ENCODE measurements at places on chromosomes 1 and 21.

DNA sequence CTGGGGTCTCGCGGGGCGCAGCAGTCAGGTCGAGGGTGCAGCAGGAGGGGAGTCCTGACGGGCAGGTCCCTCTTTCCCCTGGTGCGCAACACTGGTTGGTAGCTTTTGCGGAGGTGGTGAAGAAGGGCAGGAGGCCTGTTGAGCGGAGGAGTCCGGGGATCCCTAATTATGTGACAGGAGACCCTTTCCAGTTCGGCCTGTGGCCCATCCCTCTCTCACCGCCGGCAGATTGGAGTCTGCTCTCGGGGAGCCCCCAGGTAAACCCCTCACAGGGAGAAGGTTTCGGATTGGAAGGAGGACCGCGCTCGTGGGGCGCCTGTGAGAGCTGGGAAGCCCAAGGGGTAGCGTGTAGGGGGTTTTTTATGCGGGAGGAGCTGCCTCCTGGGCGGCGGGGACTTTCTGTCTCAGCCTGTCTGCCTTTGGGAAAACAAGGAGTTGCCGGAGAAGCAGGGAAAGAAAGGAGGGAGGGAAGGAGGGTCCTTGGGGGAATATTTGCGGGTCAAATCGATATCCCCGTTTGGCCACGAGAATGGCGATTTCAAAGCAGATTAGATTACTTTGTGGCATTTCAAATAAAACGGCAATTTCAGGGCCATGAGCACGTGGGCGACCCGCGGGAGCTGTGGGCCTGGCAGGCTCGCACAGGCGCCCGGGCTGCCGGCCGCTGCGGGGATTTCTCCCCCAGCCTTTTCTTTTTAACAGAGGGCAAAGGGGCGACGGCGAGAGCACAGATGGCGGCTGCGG lies 9.5 kb downstream of the SIM2 start:
- no peak for DNase-seq

DNA sequence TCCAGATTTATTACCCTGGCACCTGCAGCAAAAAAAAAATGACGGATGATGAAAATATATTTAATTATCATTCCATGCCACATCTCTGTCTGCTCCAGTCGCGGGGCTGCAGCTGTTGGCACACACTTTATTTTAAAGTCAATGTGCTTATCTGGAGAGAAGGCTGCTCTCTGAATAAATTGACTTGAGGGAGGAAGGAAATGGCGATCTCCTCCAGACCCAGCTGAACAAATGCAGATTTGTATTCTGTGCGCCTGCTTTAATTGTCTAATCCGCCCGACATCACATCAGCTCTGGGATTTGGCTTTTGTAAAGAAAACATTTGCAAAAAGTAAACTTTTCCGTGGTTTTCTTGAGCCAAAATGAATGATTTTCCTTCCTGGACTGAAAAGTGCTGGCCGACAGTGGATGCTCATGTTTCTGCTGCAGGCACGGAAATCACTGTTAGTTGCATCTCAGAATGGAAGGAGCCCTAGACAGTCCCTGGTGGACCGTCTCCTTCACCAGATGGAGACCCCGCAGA lies 150.2 kb downstream of the CAMTA1 start:
- DNase-seq = no peak

DNA sequence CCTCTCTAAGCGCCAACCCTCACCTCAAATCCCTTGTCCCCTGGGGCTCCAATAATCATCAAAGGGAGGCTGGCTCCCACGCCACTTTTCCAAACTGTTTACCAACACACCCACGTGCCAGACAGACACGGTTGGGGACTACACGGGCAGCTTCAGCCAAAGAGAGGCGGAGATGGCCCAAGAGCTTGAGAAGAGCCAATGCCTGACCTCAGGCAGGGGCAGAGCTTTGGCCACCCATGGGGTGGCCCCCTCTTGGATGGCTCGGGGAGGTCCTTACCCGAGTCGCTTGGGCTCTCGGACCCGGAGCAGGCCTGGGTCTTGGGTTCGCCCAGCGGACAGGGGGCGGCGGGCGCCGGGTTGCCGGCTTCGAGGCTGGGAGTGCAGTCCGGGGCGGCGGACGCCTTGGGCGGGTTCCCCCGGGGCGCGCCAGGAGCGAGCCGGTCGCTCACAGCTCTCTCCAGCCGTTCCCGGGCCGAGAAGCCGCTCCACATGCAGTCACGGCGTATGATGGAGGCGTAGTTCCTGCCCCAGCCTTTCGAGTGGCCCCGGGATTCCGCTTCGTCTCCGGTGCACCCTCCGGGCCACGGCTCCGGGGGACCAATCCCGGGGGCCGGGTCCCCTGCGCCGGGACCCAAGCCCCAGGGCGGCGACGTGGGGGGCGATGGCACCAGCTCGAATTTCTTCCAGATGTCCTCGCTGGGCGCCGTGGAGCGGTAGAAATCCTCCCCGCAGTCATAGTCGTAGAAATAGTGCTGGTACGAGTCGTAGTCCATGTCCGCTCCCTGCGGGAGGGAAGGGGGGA lies 854 bp downstream of the MYCL start:
- DNase-seq = no peak

DNA sequence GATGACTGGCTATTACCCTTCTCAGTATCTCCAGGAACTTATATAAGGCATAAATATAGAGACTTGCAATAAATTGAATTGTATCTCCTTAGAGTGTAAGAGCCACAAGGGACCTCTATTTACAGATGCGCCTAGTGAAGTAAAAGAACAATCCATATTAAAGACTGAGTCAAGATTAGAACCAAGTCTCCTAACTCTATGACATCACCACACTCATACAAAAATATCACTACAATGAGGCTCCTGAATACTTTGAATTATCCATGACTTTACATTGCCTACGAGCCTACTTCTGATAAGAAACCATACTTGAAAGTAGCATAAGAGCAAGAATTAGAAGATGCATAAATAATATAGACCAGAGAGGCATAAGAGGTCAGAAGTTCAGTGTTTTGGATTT lies 18.8 kb downstream of the DPYD start:
- DNase-seq = no peak

GRCh38 chr1:81225789-81226602 lies 574.7 kb upstream of the ADGRL2 start:
- DNase-seq = no peak

GRCh38 chr1:199084293-199084692 lies 445.5 kb downstream of the PTPRC start:
- no peak for DNase-seq

DNA sequence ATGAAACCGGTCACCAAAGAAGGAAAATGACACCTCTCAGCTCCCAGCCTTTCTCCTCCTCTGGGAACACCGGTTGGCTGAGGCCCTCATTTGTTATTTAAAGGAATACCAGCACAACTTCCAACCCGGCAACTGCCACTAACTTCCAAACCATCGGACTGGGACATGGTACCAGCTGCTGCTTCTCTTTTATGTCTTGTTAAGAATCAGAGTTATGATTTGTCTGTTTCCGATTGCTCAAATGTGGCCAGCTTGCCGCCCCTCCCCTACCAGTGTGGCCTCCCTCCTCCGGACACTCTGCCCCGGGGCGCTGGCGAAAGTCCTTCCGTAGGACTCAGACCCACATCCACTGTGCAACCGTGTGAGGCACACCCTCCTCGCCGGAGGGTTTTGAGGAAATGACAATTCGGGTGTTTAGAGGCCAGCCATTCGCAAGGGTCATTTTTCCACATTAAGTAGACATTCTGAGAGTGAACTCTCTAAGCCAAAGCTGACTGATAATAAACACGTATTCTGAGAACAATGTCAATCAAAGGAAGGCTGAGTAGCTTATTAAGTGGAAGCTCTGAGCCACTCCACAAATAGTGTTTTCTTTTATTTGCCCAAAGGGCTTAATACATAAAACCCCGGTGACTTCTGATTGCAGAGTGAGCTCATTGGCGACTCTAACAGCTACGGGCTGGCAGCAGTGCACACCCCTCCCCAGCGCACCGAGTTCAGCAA lies 5.5 kb downstream of the RIPK4 start:
- no peak for DNase-seq

DNA sequence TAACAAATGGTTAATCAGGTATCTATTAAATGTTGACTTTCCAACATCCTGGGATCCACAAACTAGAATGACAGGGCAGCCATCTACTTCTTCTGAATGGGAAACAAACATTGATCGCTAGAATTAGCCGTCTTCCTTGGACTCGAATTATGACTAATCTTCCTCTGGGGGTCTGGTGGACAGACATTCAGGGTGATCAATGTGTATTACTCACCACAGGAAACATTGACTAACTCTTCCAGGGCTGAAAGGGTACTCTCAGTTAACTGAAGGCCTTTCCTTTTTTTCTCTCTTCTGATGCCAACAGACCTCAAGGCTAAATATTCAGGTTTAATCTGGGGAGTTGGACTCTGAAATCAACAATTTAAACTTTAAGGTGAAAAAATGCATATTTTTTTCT lies 9.5 kb downstream of the NOL9 start:
- DNase-seq = no peak

DNA sequence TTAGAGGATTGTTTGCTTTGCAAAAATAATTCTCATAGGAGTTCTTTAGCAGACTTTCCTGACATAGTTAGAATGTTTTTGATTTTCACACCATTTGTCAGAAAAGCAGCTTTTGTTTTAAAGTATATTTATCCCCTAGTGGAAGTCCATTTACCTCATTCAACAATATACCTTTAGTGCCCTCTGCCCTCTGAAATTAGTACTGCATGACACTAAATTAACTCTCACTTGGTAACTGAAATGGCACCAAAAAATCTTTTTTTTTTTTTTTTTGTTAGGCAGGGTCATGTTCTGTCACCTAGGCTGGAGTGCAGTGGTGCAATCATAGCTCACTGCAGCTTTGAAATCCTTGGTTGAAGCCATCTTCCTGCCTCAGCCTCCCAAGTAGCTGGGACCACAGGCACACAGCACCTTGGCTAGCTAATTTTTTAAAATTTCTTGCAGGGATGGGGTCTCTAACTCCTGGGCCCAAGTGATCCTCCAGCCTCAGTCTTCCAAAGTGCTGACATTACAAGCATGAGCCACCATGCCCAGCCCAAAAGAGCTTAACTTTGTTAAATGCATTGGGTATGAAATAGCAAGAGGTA lies 13.6 kb downstream of the LRRC42 start:
- DNase-seq = no peak

DNA sequence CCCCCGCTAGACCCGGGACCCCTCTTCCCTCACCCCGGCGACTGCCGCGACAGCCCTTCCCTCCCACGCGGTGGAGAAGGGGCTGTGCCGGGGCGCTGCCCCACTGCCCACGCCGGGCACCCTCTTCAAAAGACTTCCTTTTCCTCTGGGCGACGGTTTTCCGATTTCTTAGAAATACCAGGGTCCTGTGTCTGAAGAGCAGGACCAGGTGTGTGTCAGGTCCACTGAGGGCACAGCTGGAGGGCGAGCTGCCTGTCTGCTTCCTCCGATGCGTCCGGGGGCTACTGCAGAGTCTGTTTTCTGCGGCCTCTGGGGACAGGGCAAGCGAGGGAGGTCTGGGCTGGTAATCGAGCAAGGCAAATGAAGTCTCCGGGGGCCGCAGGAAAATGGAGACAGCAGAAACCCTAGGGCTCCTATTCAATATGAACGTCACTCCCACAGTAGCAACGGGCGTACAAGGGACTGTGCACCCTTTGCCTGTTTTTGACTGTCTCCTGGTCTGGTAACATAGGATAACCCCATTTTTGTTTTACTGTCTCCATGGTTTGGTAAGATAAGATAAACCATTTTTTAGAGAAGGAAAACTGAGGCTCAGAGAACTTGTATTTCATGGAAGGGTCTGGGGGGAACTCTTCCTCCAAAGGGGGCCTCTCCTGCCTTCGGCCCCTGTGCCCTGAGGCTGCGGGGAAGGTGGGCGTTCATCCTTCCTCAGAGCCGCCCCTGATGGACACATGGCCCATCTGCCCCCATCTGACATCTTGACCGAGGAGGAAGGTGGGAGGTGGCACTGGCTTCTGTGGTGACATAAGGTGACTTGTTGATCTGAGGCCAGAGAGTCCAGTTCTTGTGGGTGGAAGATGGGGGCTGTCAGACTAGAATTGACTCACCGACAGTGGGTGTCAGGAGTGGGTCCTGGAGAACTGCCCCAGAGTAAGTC lies 970 bp downstream of the TNFRSF1B start:
- DNase-seq = no peak

- no peak for DNase-seq
Measured at GRCh38 chr1:91735266-91735845, 150.6 kb downstream of the TGFBR3 start.

DNA sequence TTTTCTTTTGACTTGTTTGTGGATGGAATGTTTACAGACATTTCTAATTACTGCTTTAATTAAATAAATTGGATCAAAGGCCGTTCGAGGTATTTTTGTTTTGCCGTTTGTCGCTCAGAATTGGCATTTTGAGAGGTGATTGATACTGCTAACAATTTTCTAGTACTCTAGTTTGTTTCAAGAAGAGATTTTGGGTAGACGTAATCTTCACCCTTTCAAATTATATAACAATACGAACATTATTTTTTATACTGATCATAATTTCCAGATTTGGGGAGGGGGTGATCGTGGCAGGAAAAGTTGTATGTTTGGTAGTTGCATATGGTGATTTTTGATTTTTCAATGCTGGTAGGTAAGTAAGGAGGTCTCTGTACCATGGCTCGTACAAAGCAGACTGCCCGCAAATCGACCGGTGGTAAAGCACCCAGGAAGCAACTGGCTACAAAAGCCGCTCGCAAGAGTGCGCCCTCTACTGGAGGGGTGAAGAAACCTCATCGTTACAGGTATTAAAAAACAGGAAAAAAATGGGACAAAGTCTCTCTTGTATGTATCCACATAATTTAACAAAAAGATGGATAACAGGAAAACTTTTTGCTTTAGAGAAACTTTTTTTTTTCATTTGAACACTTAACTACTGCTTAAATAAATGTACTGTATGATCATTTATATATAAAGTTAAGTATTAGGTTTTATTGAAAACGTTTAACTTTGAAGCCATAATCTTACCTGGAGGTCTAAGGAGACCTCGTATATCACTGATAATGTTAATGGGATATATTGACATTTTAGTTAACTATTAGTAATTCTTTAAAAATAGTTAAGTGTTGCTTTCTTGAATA lies 1.7 kb downstream of the H3-3A start:
- DNase-seq = no peak

GRCh38 chr1:23496490-23497181 lies 12.7 kb upstream of the ASAP3 start:
- DNase-seq = no peak

- no peak for DNase-seq
Measured at GRCh38 chr1:110450929-110451328, at the start of gene PROK1. Gene PROK1, plus strand, starts transcription at chr1:110451149. Its CDS starts 68 bp downstream, at chr1:110451217.

- no peak for DNase-seq
Measured at GRCh38 chr1:30425046-30425445, 298.3 kb downstream of the MATN1 start.

DNA sequence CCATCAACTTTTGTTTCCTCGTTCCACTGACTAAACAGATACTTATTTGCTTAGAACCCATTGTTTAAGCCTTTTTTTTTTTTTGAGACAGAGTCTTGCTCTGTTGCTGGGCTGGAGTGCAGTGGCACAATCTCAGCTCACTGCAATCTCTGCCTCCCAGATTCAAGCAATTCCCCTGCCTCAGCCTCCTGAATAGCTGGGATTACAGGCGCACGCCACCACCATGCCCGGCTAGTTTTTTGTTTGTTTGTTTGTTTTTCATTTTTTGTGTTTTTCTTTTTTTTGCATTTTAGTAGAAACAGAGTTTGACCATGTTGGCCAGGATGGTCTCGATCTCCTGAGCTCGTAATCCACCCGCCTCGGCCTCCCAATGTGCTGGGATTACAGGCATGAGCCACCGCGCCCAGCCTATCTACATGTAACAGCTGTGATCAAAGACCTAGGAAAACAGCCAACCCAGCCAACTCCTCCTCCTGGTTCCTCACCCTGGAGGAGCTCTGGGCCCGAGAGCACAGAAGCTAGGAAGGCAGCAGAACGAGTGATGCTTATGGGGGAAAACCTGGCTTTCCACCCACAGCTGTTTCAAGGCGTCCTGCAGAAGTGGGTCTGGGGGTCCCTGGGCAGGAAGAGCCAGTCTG lies 32.9 kb downstream of the KCNN3 start:
- no peak for DNase-seq

GRCh38 chr1:44786841-44787426 lies 1.0 kb downstream of the BEST4 start:
- DNase-seq = no peak
